ENCODE measurements at places on chromosomes 5 and 9.
A peak's percentile ranks its signal among the peaks of the same experiment; 100 is the strongest.

- DNase-seq, result peak; percentile 95
- no peaks in the 10 kb centered on the region for H3K36me3 ChIP-seq
- no peak overlapping the region for H3K4me3 ChIP-seq
- H3K27ac ChIP-seq, result peak overlapping the region; percentile 77
- H3K4me1 ChIP-seq, result peaks cover 48% of the 10 kb centered on the region
- no peaks in the 10 kb centered on the region for H3K27me3 ChIP-seq
Measured at GRCh38 chr5:34686762-34687268, 30.7 kb downstream of the RAI14 start.

DNA sequence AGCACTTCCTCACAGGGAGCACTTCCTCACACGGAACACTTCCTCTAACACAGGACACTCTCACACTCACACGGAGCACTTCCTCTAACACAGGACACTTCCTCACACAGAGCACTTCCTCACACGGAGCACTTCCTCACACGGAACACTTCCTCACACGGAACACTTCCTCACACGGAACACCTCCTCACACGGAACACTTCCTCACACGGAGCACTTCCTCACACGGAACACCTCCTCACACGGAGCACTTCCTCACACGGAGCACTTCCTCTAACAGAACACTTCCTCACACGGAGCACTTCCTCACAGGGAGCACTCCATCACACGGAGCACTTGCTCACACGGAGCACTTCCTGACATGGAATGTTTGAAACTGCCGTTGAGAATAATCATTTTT, 13.4 kb downstream of the POMT1 start:
- H3K4me1 ChIP-seq, result no peaks in the 10 kb centered on the region
- H3K4me3 ChIP-seq, result no peak overlapping the region
- no peaks in the 10 kb centered on the region for H3K27me3 ChIP-seq
- DNase-seq, result no peak

DNA sequence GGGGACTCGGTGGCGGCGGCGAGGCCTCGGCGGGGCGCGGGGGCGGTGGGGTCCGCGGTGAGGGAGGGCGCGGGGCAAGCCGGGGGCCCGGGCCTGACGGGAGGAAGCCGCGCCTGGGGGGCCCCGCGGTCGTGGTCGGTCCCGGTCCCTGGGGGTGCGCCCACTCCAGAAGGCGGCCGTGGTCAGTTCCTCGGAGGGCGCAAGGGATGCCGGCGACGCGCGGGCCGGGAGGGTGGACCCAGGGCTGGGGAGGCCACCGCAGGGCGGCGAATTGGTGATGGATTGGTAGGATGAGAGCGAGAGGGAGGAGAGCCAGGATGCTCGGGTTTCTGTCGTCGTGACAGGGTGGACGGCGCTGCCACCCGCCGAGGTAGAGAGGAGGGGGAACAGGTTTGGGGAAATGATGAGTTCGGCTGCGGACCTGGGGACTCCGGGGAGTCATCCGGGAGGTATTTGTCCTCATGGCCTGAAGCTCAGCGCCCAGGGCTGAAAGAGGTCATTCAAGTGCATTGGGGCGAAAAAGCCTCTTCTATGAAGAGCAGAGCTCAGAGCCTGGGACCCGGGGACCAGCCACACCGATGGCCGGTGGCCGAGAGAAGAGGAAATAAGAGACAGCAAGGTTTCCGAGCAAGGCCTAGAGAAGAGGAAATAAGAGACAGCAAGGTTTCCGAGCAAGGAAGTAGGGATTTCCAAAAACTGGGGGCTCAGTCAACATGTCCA, 557 bp downstream of the GNG10 start:
- H3K27me3 ChIP-seq, result no peaks in the 10 kb centered on the region
- H3K27ac ChIP-seq, result peak overlapping the region; percentile 82
- peak; percentile 30 for DNase-seq
- peaks cover 10% of the 10 kb centered on the region for H3K36me3 ChIP-seq
- peak overlapping the region; percentile 83 for H3K4me3 ChIP-seq

DNA sequence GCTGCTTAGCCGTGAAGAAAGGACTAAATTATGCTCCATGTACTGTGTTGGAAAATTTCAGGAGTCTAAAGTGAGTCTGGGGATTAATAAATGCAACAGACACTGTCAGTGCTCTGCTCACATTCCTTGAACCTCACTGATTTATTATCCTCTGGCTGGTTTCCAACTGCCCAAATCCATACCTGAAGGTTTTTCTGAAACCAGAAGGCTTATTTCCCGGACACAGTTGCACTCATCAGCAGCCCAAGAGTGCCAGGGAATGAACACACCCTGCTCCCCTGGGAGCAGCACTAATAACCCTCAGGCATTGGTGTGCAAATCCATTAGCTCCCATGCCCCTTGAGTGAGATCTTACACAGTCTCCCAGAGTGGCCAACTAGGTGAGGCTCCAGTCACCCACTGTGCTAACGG, 38.7 kb downstream of the F2R start:
- H3K36me3 ChIP-seq, result no peaks in the 10 kb centered on the region
- H3K4me3 ChIP-seq, result no peak overlapping the region

DNA sequence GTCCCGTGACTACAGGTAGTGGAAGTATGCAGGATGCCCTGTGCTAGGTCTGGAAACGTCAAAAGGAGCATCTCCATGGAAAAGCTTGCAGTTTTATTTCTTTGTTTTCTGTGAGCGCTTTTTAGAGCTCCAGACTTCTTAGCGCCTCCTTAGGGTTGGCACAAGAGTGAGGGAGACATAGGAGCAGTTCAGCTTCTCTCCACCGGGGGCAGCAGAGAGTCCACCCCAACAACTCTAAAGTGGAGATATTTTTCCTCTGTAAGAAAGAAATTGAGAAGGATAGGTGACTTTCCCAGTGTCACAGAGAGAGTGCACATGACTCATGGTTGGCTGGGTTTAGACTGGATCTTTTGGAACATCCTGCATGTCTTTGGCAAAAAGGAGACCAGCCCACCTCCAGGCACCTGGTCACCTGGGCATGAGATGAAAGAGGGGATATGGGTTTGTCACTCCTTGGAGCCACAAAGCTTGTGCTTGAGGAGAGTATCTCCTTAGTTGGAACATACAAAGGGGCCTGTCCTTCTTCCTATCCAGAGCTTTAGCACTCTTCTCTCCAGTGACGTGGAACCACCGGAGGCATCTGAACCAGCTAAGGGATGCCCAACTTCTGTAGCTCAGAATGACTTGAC, 637.7 kb downstream of the SEMA5A start:
- H3K36me3 ChIP-seq, result no peaks in the 10 kb centered on the region
- no peaks in the 10 kb centered on the region for H3K4me1 ChIP-seq
- no peak overlapping the region for H3K4me3 ChIP-seq
- H3K27me3 ChIP-seq, result no peaks in the 10 kb centered on the region

DNA sequence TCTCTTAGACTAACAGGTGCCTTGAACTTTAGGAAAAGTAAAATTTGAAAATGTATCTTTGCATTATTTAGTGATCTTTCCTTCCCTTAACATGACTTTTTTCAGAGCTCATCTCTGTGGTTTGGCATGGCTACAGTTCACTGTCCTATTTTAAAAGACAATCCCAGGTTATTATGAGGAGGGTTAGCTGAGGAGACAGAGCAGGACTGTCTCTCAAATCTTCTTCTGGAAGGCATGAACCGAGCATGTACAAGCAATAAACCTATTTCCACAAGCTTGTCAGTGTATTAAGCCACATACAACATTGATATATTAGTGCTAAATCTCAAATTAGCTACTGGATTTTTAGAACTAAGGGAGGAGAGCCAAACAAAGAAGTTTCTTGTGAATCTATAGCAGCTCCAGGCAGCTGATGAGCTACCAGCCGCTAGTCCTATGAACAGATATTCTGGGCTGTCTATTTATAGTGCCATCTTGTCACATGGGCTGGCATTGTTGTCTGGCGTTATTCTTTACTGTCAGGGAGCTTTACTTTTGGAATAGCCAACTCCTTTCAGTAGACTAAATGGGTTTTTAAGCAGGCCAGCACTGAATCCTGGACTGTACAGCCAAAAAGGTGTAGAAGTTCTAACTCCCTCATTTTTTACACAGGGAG, 171.2 kb upstream of the ACTBL2 start:
- no peak overlapping the region for H3K4me3 ChIP-seq
- H3K27ac ChIP-seq, result no peak overlapping the region
- H3K27me3 ChIP-seq, result no peaks in the 10 kb centered on the region
- DNase-seq, result no peak
- H3K36me3 ChIP-seq, result no peaks in the 10 kb centered on the region

- no peak overlapping the region for H3K27ac ChIP-seq
- no peak overlapping the region for H3K4me3 ChIP-seq
- H3K36me3 ChIP-seq, result peaks cover 93% of the 10 kb centered on the region
- DNase-seq, result no peak
Measured at GRCh38 chr5:71475788-71476384, 20.4 kb downstream of the BDP1 start.

DNA sequence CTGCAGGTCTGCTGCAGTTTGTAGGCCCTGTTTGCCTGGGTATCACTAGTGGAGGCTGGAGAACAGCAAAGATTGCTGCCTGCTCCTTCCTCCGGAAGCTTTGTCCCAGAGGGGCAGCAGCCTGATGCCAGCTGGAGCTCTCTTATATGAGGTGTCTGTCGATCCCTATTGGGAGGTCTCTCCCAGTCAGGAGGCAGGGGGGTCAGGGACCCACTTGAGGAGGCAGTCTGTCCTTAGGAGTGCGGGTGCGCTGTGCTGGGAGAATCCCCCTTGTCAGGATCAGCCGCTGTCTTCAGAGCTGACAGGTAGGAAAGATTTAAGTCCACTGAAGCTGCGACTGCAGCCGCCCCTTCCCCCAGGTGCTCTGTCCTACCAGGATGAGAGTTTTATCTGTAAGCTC, 64.9 kb downstream of the CCDC171 start:
- H3K27me3 ChIP-seq, result no peaks in the 10 kb centered on the region
- no peak overlapping the region for H3K27ac ChIP-seq
- H3K4me1 ChIP-seq, result no peaks in the 10 kb centered on the region
- DNase-seq, result no peak
